Chondrocyte (in vitro differentiated cells): ENCODE measurements at places on chromosomes 13 and 19. TPM values are rescaled to one million over a fixed set of nuclear protein-coding genes. Genes with fewer than 3 reads are reported as not detected.

DNA sequence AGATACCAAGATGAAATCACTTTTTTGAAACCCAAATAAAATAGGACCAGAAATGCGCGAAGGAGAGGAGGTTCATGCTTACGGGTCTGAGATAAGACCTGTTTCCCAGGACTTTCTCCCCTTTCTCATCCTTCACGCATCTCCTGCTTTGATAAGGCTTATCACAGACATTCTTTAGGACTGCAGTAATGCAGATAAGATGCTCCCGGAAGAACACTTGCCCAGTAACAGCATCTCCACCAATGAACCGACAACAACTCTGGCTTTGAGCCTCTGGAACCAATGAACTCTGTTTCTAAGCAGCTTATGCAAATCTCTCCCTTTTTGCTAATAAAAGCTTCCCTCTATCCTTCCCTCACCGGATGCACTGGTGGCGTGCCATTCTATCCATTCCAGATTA, 783.4 kb upstream of the ARGLU1 start:
- DNase-seq: no peak
- H3K4me3 ChIP-seq: no peak overlapping the region
- no peak overlapping the region for H3K27ac ChIP-seq
- no peaks in the 10 kb centered on the region for H3K36me3 ChIP-seq
- peaks cover 3% of the 10 kb centered on the region for H3K27me3 ChIP-seq

DNA sequence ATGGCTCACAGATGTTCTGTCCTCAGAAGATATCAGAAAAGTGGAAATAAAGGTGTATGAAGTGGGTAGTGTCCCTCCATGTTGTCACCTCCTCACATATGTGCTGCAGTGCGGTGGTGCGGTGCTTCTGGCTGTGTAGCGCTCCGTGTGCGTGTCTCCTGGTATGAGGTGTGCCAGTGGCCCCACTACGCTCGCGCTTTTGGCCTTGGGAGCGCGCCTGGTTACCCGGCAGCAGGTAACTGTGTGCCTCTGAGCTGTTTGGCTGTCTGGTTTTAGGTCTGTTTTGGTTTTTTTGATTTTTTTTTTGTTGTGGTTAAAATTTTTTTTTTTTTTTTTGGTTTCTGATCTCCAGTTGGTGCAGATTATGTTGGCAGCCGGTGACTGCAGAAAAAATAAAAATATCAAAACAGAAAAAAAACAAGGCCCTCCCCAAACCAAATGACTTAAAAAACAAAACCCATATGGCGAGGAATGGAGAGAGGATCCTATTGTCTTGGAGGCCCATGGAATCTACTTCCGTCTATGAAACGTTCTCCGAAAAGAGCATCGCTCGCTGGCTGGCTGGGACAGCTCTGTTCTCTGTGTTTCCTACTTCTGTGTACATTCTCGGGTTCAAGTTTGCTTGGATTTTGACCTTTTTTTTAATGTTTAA, 7.9 kb downstream of the HNRNPL start:
- no peaks in the 10 kb centered on the region for H3K27me3 ChIP-seq
- H3K4me1 ChIP-seq: peaks cover 14% of the 10 kb centered on the region
- H3K36me3 ChIP-seq: peaks cover 65% of the 10 kb centered on the region

The KLF5 gene
- total RNA-seq: 7.0 to 8.4 TPM (median 7.9 TPM) in 3 replicates

- no peaks in the 10 kb centered on the region for H3K36me3 ChIP-seq
- DNase-seq: no peak
- no peak overlapping the region for H3K4me3 ChIP-seq
- H3K27me3 ChIP-seq: peaks cover 9% of the 10 kb centered on the region
Measured at GRCh38 chr19:2887391-2887914, 13.3 kb upstream of the ZNF57 start.

The ZNF429 gene
- total RNA-seq: 6.0 to 13.8 TPM (median 6.7 TPM) in 3 replicates

DNA sequence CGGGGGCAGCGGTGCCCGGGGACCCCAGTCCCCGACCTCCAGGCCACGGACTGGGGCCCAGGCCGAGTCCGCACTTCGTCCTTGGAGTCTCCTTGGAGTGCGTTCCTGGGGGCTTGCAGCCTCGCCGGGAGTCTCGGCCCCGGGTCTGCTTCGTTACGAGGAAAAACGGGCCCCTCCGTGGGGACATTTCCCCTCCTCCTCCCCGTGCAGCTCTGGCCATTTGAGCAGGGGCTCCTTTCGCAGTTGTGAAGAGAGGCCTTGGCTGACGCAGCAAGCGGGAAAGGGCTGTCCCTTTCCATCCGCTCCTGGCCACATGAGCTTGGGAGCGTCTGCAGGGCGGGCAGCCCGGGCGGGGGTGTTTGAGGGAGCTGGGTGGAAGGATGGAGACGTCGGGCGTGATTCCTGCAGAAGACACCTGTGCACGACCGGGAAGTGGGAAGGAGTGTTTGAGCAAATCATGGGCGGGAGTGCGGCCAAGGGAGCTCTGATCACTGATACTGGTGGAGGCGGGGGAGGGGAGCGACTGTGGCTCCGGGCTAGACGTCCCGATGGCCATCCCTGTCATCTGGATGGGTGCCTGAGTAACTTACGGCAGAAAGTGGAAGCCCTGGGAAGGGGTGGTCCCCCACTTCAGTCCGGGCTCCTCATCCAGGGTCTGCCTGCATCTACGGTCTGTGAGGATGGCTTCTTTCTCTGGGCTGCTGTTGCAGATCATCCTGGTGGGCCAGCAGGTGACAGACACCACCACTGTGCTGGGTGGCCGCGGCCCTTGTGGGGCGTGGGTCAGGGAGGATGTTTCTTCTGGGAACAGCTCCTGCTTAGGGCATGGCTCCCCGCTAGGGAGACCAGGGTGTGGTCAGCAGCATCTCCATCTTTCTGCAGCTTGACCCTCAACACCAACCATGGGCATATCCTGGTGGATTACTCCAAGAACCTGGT, 736 bp downstream of the GPI start:
- H3K4me3 ChIP-seq: peak overlapping the region; percentile 97
- H3K36me3 ChIP-seq: peaks cover 21% of the 10 kb centered on the region
- no peaks in the 10 kb centered on the region for H3K27me3 ChIP-seq
- peaks cover 25% of the 10 kb centered on the region for H3K4me1 ChIP-seq
- no peak for DNase-seq

The SBK2 gene
- total RNA-seq: not detected in 3 replicates

The SPHK2 gene
- 18.6 to 26.5 TPM (median 20.7 TPM) in 3 replicates for total RNA-seq

GRCh38 chr13:109146912-109147647, 517.7 kb downstream of the MYO16 start:
- DNase-seq: no peak
- no peak overlapping the region for H3K27ac ChIP-seq
- no peak overlapping the region for H3K4me3 ChIP-seq
- no peaks in the 10 kb centered on the region for H3K27me3 ChIP-seq

DNA sequence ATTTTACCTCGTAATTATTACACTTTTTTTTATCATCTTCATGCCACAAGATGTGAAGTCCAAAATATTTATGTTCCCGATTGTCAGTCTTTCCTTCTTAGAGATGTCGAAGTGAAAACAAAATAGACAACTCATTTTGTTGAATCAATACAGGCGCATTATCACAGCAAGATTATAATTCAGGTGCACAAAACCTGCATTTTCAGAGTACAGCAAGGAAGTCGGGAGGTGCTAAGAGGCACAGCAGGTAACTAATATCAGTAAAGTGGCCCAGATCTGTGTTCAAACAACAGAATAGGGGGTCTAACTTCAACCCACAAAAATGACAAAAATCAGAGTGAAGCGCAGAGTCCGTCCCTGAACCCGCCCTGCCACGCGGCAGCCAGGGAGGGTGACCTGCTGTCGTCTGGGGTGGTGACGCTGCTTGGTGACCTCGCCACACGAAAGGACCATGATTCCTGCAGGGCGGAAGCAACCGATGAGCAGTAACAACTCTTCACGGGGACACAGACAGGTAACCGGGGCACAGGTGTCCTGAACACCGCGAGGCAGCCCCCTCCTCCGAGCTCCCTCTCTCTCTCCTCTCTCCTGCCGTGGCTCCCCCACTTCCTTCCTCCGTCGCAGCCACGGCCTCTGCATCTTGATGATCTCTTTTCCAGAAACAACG, 50.9 kb upstream of the SPACA7 start:
- no peak overlapping the region for H3K4me3 ChIP-seq
- no peak overlapping the region for H3K27ac ChIP-seq
- no peaks in the 10 kb centered on the region for H3K36me3 ChIP-seq

DNA sequence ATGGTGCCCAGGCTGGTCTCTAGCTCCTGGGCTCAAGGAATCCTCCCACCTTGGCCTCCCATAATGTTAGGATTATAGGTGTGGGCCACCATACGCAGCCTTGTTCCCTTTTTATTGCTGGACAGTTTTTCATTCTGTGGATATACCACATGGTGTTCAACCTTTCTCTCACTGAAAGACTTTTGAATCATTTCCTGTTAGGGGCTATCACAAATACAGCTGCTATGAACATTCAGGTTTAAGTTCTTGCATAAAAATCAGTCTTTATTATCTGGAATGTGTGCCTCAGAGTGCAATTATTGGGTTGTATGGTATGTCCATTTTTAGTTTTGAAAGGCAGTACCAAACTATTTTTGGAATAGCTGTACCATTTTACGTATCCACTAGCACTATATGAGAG, 647.2 kb downstream of the LIG4 start:
- H3K4me3 ChIP-seq: no peak overlapping the region
- H3K4me1 ChIP-seq: peaks cover 7% of the 10 kb centered on the region
- H3K27me3 ChIP-seq: no peaks in the 10 kb centered on the region
- no peak for DNase-seq
- no peaks in the 10 kb centered on the region for H3K36me3 ChIP-seq

DNA sequence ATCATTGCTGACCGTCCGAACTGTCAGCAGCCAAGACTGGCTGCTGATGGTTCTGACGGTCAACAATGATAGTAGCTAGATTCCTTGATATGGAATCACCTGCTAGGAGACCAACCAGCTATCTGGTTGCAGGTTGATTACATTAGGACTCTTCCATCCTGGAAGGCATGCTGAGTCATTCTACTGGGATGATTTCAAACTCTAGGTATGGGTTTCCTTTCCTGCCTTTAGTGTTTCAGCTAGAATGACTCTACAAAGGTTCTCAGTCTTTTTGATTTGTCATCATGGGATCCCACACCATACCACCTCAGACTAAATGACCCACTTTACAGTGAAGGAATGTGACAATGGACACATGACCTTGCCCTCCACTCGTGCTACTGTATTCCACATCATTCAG, 138.1 kb upstream of the KL start:
- no peaks in the 10 kb centered on the region for H3K36me3 ChIP-seq
- H3K27me3 ChIP-seq: no peaks in the 10 kb centered on the region
- DNase-seq: no peak
- no peak overlapping the region for H3K27ac ChIP-seq

The DBP gene
- total RNA-seq: 2.1 to 6.2 TPM (median 3.9 TPM) in 3 replicates

The C5AR2 gene
- total RNA-seq: 0.07 to 0.34 TPM in 2 of 3 replicates, not detected in the other

The DPF1 gene
- total RNA-seq: 2.1 to 4.8 TPM (median 2.4 TPM) in 3 replicates

DNA sequence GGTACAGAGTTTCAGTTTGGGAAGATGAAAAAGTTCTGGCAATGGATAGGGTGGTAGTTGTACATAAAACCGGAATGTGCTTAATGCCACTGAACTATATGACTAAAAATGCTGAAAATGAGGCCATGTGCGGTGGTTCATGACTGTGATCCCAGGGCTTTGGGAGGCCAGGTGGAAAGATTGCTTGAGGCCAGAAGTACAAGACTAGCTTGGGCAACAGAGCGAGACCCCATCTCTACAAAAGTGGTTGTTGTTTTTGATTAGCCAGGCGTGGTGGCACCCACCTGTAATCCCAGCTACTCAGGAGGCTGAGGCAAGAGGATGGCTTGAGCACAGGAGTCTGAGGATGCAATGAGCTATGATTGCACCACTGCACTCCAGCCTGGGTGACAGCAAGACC, 12.8 kb downstream of the SMAD9 start:
- no peak for DNase-seq
- no peaks in the 10 kb centered on the region for H3K4me1 ChIP-seq
- H3K36me3 ChIP-seq: peaks cover 2% of the 10 kb centered on the region
- H3K27me3 ChIP-seq: no peaks in the 10 kb centered on the region

The UBAC2 gene
- 70.8 to 76.0 TPM (median 74.9 TPM) in 3 replicates for total RNA-seq

GRCh38 chr13:94657167-94657566, 55.2 kb downstream of the SOX21 start:
- no peak for DNase-seq
- peaks cover 12% of the 10 kb centered on the region for H3K27me3 ChIP-seq
- H3K36me3 ChIP-seq: peaks cover 4% of the 10 kb centered on the region
- H3K4me1 ChIP-seq: peaks cover 11% of the 10 kb centered on the region
- no peak overlapping the region for H3K4me3 ChIP-seq

DNA sequence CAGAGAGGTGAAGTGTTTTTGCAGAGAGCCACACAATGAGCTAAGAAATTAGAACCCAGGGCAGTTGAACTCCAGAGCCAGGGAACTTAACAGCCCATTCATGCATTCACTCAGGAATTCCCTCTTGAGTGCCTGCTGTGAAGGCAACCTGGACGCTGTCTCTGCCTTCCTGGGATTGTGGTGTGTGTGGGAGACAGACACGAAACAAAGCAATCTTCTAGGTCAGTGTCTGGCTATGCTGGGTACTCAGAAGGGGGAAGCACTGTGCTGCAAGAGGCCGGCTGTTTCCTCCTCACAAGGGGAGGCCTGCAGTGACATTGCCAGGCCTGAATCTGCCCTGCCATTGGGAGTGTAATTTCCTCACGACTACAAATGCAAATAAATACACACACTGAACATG, 9.7 kb downstream of the BCKDHA start:
- H3K4me1 ChIP-seq: peaks cover 10% of the 10 kb centered on the region
- H3K27me3 ChIP-seq: no peaks in the 10 kb centered on the region
- DNase-seq: no peak
- H3K36me3 ChIP-seq: peaks cover 3% of the 10 kb centered on the region
- H3K4me3 ChIP-seq: no peak overlapping the region

DNA sequence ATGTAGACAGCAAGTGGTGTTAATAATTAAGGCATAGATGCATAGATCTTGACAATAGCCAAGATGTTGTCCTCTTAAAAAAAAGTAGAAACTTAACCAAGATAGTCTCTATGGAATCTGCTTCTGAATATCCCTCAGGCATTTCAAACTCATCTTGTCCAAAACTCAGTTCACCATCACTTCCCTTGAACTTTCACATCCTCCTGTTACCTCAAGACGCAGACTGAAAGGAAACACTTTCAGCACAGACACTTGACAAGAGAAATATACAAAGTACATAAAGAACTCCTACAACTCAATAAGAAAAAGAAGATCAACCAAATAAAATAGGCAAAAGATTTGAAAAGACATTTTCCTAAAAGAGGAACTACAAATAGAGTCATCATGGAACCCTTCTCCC, 451.1 kb downstream of the FOXO1 start:
- DNase-seq: no peak
- no peak overlapping the region for H3K4me3 ChIP-seq
- no peaks in the 10 kb centered on the region for H3K36me3 ChIP-seq
- H3K27me3 ChIP-seq: no peaks in the 10 kb centered on the region
- H3K27ac ChIP-seq: no peak overlapping the region

The IGFL3 gene
- total RNA-seq: 0.70 to 1.1 TPM in 2 of 3 replicates, not detected in the other
